ENCODE measurements at places on chromosomes 12 and 14.

DNA sequence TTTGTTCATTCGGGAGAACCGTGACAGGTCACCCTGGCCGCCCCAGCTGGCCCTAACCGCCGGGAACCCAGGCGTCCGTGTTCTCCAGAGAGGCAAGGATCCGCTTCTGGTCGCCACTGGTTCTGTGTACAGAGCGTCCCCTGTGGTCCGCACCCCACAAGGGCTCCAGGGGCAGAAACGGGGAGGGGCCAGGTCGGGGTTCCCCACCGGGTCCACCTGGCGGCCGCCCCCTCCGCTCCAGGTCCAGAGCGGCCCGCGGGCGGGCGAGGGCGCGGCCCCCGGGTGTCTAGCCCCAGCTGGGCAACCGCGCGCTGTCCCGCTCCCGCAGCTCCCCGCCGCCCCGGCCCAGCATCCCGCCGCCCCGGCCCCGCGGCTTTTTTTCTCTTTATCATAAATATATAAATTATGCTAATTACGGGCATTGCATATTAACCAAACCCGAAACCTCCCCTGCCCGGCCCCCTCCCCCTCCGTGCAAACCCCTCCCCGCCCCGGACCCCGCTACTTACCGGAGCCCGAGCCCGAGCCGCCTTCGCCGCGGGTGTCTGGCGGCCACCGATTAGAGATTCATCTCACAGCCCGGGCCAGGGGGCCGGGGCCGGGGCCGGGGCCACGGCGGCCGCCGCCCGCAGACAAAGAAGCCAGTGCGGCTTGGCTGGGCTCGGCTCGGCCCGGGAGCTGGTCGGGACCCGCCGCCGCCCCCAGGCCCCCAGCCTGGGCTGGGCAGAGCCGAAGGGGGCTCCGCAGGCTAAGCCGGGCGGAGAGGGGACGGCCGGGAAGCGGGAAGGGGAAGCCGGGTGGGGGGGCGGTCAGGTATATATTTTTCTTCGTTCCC, 512 bp downstream of the POU6F1 start:
- DNase-seq, result peak; percentile 58

DNA sequence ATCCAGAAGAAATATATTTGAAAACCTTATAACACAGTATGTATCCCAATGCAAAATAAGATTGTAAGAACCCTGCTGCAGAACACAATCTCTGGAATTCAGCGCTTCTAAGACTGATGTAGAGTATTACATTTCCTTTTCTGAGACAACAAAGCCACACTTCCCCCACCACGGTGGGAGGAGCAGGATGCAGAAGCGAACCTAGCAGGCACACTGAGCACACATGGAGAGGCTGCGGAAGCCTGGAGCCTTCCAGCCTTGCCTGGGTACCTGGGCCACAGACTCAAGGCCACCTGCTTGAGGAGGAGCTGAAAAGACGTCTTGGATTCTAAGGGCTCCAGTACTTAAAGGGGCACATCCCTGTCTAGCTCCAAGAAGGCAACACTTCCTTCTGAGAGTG, 46.4 kb downstream of the TCHP start:
- DNase-seq, result no peak

DNA sequence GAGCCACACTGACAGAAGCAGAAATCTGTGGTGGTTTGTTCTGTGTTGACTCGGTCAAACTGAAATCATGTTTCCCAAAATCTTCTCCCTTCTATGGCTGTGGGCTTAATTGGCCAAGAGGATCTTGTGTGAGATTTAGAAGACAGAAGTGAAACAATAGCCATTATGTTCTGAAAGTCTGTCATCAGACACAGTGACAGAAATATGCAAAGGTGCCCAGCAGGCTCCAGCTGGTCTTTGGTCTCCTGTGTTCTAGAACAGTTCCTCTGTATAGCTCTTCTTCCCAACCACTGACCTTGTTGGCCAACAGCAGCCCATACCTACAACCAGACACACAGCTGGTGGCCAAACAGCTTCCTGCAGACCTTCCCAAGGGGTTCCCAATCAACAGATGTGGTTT, 25.0 kb upstream of the COCH start:
- no peak for DNase-seq

DNA sequence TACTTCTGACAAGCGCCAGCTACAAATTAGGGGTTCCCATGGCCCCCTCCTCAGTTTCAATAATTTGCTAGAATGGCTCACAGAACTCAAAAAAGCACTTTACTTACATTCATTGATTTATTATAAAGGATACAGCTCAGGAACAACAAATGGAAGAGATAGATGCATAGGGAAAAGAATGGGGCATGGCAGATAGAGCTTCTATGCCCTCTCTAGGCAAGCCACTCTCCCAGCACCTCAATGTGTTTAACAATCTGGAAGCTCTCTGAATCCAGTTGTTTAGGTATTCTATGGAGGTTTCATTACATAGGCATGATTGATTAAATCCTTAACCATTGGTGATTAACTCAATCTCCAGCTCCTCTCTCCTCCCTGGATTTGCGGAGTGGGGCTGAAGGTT, 184.5 kb upstream of the DAAM1 start:
- no peak for DNase-seq

- no peak for DNase-seq
Measured at GRCh38 chr14:74456684-74457564, 30.9 kb upstream of the SYNDIG1L start.

DNA sequence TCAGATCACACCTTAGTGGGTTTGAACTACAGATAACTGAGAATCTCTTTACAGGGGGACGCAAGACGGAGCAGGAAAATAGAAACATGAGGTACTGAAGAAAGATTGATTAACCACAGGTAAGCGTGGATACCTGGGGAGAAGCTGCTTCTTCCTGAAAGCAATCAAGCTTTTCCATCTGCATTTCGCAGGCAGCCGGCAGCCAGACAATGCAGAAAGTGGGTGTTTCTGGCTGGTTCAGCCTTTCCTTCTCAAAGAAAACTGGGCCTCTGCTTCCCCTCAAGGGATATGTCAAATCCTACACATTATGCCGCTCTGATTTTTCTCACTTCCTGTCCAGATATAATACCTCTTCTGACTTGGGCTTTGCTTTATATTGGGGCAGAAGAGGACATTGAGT, 39.1 kb upstream of the PPFIA2 start:
- no peak for DNase-seq

GRCh38 chr12:100724071-100724470, 70.5 kb upstream of the ANO4 start:
- no peak for DNase-seq

- no peak for DNase-seq
Measured at GRCh38 chr12:128603573-128604115, 220.1 kb downstream of the SLC15A4 start.

GRCh38 chr12:76417116-76417515, 68.9 kb upstream of the BBS10 start:
- no peak for DNase-seq

DNA sequence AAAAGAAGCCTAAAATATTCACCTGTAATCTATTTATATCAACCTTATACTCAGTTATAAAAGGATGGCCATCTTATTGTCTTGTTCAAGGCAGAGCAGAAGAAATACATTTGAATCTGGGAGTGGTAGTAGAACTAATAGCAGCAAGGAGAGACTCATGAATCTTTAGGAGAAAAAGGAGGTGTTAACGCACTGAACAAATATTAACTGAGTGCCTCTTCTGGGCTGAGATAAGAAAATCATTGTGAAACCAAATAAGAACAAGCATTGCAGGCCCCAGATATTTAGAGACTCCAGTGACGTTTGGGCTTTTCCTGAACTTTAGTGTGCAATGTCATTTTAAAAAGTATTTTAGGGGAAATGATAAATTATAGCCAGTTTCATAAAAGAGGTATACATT, 790.6 kb downstream of the DIO2 start:
- no peak for DNase-seq

DNA sequence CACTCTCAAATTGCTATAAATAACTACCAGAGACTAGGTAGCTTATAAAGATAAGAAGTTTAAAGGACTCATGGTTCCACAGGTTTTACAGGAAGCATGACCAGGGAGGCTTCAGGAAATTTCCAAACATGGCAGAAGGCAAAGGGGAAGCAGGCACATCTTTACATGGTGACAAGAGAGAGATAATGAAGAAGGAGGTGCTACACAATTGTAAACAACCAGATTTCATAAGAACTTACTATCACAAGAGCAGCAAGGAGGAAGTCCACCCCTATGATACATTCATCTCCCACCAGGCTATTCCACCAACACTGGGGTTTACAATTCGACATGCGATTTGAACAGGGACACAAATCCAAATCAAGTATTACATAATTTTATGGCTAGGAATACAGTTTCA, 257.7 kb downstream of the BTG1 start:
- no peak for DNase-seq

Data from tibial artery (tissue), 4 donors.